Esophagus muscularis mucosa (tissue), 4 donors: ENCODE measurements at places on chromosomes 2 and 18.
A peak's percentile ranks its signal among the peaks of the same experiment; 100 is the strongest.

GRCh38 chr2:6941299-6942046, 24.3 kb downstream of the RNF144A start:
- DNase-seq, result peak; percentile 72

DNA sequence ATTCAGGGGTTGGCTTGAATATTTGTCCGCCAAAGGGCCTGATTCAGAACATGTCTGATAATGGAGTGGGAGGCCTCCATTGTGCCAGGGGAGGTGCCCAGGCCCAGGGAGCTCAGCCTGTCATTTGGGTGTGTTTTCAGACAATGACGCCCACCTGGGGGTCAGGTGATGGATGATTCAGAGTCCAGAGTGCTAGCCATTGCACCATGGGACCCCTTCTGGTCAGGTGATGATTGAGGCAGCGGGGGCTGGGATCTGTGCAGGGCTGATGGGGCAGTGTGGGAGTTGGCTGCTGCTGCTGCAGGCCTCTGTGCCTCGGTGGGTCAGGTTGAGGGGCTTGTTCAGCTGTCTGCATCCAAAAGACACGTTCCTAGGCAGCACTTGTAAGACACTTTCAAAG, 8.3 kb upstream of the ARHGEF4 start:
- DNase-seq, result no peak

GRCh38 chr18:46166261-46166970, 62.2 kb downstream of the HAUS1 start:
- DNase-seq, result no peak

DNA sequence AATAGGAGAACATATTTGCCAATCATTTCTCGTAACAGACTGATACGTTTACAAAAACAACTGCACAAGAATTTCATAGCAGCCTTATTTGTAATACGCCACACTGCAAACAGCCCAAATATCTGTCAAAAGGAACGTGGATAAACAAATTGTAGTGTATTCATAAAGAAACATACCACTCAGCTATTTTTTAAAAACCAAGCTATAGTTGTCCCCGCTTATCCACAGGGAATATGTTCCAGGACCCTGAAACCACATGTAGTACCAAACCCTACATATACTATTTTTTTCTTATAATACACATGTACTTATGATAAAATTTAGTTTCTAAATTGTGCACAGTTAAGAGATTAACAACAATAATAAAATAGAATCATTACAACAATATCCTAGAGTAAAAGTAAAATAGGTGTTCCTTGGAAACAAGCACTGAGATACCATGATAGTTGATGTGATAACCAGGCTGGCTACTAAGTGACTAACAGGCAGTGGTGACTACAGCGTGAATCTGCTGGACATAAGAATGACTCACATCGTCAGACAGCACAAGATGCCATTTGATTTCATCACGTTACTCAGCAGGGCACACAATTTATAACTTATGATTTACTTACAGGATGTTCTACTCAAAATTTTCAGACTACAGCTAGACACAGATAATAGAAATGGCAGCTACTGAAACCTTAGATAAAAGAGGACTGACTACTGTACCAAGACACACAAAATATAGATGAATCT, 367.4 kb downstream of the NCKAP5 start:
- no peak for DNase-seq

- no peak for DNase-seq
These were observed 52.9 kb downstream of the SCG2 start for GRCh38 chr2:223549215-223549614.
